ENCODE measurements at places on chromosomes 3 and 15. TPM values are rescaled to one million over a fixed set of nuclear protein-coding genes. Genes with fewer than 3 reads are reported as not detected.

Gene RPLP1
- 218 TPM for total RNA-seq

Gene IGSF11
- total RNA-seq, result 0.10 TPM

Gene NR2E3
- not detected for total RNA-seq

Gene GPR27
- 5.1 TPM for total RNA-seq

Gene ISLR
- not detected for total RNA-seq

Gene POPDC2
- 21.5 TPM for total RNA-seq

Gene SERP1
- 261 TPM for total RNA-seq

Gene PIK3CB
- total RNA-seq, result 21.2 TPM

Gene XCR1
- total RNA-seq, result 1.0 TPM

Gene CLDN18
- under 0.01 TPM for total RNA-seq

Gene FETUB
- total RNA-seq, result not detected

Gene UBXN7
- 50.3 TPM for total RNA-seq

Gene AMOTL2
- 0.10 TPM for total RNA-seq

Gene SLC9C1
- total RNA-seq, result 0.10 TPM

Gene NME9
- total RNA-seq, result 0.94 TPM

Gene CYP1A2
- not detected for total RNA-seq

Gene FOXB1
- total RNA-seq, result 0.10 TPM

Gene CPN2
- not detected for total RNA-seq

Gene GABRR3
- under 0.01 TPM for total RNA-seq

Gene TLR9
- 0.21 TPM for total RNA-seq

Gene IMPG2
- total RNA-seq, result 0.84 TPM

Gene ACP3
- total RNA-seq, result 18.1 TPM

Gene PDIA3
- total RNA-seq, result 119 TPM

Gene HCN4
- total RNA-seq, result under 0.01 TPM

Gene AGBL1
- total RNA-seq, result under 0.01 TPM

Gene TTC14
- total RNA-seq, result 52.5 TPM

Gene GXYLT2
- 0.21 TPM for total RNA-seq

Gene PP2D1
- total RNA-seq, result not detected

Gene CCDC14
- total RNA-seq, result 28.0 TPM

Gene ZNF710
- total RNA-seq, result 9.1 TPM

Gene DLEC1
- total RNA-seq, result 1.7 TPM

Gene PLSCR2
- total RNA-seq, result not detected

Gene GRK7
- 0.10 TPM for total RNA-seq

Gene CXCR6
- 5.2 TPM for total RNA-seq

Gene ALDH1A2
- 2.0 TPM for total RNA-seq

Gene MYL3
- total RNA-seq, result not detected

Gene CTXND1
- total RNA-seq, result not detected

Gene GOLGA6L7
- not detected for total RNA-seq

Gene CPNE9
- total RNA-seq, result not detected

Gene PLSCR5
- not detected for total RNA-seq

Gene ST8SIA2
- total RNA-seq, result under 0.01 TPM

Gene TRMT10C
- 45.4 TPM for total RNA-seq

Data from mononuclear cell (primary cell).